NCI-H460 (cell line): ENCODE measurements at places on chromosomes 3 and 15. TPM values are rescaled to one million over a fixed set of nuclear protein-coding genes. Genes with fewer than 3 reads are reported as not detected.

- no peak for DNase-seq
Measured at GRCh38 chr3:72769758-72770540, 78.3 kb downstream of the SHQ1 start.

DNA sequence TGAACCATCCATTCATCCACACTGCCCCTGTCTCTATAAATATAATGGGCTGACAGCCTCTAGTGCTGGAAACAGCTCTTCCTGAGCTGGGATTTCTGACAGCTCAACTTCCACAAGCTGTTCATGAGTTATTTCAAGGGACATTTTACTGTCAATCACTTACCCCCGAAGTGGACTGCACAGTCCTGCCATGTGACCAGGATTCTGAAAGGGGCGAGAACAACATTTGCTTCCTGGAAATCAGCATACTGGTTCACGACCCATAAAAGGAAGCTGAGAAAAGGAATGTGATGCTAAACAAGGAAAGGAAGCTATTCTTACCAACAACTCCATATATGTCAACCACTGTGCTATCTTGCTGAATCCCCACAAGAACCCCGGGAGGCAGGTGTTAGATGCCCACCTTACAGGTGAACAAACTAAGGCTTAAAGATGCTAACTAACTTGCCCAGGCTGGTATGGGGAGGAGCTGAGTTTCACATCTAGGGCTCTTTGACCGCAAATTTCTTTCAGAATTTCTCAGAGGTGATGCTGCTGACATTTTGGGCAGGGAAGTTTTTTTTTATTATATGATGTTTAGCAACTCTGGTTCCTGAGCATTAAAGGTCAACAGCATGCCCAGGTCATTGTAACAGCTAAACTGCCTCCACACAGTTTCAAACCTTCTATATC lies 16.5 kb upstream of the REC114 start:
- no peak for DNase-seq

- no peak for DNase-seq
Measured at GRCh38 chr3:9168241-9168741, 81.2 kb downstream of the SRGAP3 start.

- DNase-seq = no peak
Measured at GRCh38 chr15:49918121-49918520, 200.9 kb downstream of the ATP8B4 start.

- no peak for DNase-seq
Measured at GRCh38 chr3:197752107-197752506, 2.4 kb downstream of the FYTTD1 start.

DNA sequence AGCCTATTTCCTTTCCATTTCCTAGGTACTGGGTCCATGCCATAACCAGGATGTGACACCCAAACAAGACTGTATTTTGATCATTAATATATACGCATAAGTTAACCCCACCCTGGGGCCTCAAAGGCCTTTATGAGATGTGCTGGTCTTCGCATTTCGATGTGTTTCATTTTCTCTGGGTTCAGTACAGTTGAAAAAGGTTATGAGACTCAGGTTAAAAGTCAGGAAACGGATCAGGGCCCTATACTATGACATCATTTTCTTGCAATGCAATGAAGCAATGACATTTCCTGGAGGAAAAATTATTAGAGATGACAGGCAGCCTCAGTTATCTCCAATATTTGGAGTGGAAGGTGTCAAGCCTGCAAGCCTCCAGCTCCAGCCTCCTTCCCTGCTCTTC lies 31.7 kb downstream of the TMEM212 start:
- DNase-seq = peak; percentile 75

- DNase-seq = no peak
Measured at GRCh38 chr3:50605901-50606326, 5.7 kb downstream of the CISH start.

- DNase-seq = no peak
Measured at GRCh38 chr15:63350178-63350621, 31.4 kb downstream of the CA12 start.

Gene SEMA6D
- 0.02 and 0.09 TPM in 2 replicates for total RNA-seq

Gene RBP2
- total RNA-seq = not detected in 2 replicates

Gene MAGEL2
- total RNA-seq = not detected in 2 replicates

Gene NR1I2
- total RNA-seq = 0.12 TPM in 1 of 2 replicates, not detected in the other

Gene CHST2
- 0.40 and 0.49 TPM in 2 replicates for total RNA-seq

Gene NPAP1
- total RNA-seq = not detected in 2 replicates
